ENCODE measurements at places on chromosomes 4 and X.

- no peak for DNase-seq
Measured at GRCh38 chrX:56833626-56834025, 104.6 kb downstream of the NBDY start.

DNA sequence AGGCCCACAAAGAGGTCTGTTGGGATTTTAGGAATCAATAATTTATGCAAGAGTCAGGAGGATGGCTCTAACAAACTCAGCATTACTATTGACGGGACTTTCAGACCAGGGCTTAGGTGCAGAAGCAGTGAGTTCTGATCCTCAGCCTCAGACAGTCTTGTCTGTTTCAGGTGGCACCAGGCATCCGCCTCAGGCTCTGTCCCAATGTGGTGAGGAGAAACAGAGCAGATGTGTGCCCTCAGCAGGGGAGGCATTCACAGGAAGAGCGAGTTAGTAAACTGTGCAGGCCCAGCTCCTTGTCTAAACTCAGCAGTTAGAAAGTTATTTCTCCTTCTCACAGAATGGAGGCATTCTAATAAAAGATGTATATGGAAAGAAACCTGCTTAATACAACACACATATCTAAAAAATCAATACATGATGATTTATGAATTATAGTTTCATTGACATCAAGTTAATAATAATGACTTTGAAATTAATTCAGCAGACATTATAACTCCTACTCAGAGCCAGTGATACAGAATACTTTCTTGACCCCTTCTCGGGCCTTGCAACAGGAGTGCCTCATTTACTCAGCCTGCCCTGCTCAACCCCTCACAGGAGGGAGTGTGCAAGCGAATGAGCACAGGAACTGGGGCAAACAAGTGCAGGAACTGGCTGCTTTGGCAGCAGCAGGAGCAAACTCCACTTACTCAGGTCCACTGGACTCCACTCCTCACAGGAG, 202.8 kb upstream of the SMIM31 start:
- DNase-seq, result no peak

GRCh38 chrX:42229533-42229932, 306.2 kb upstream of the CASK start:
- no peak for DNase-seq

DNA sequence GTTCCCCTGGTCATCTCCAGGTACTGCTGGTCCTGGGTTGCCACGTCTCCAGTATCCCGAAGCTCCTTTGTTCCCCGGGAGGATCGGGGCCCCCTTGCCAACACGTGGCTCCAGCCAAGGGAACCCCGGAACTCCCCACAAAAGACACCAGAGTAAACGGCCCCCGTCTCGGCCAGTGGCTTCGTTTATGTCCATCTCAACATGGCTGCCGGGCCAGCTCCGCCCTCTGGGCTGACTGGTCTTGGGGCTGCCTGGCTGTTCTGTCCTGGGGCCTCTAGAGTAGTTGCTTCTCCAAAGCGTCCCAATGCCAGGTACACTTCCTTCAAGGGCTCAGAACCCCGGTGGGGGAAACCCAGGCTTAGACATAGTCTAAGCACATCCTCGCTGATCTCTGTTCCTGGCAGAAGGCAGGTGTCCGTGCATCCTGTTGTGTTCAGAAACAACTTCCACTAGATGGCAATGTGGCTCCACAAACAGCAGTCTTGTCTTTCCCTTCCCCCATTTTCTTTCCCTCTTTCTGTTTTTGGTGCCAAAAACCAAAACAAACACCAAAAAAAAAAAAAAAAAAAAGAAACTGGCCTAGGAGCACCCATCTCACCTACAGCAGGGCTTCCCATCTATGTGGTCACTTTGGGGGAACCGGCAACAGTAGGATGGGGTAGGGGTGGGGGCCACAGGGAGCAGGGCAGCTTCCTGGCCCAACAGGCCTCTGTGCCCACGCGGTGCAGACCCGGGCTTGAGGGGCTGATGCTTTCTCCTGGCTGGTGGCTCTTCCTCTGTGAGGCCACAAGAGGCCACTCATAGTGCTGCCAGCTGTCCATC, 35.3 kb downstream of the NBDY start:
- DNase-seq, result peak; percentile 62

DNA sequence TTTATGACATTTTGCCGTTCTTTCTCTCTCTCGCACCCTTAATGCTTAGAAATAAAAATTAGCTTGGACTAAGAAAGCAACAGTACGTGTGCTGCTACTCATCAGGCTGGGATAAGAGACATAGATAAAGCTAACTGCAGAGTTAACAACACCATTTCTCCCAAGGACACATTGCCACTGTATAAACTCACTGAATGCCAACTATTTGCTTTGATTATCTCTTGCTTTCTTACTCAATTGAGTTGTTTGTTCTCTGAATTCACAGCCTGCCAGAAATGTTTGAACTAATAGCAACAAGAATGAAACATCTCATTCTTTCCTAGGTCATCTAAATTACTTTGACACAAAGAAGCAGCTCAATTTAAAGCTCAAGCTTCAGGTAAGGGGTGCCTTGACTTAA, 34.6 kb downstream of the F8 start:
- no peak for DNase-seq

GRCh38 chr4:3213106-3213425, 35.9 kb upstream of the MSANTD1 start:
- no peak for DNase-seq

GRCh38 chrX:103073467-103073866, 9.5 kb upstream of the BEX1 start:
- no peak for DNase-seq

DNA sequence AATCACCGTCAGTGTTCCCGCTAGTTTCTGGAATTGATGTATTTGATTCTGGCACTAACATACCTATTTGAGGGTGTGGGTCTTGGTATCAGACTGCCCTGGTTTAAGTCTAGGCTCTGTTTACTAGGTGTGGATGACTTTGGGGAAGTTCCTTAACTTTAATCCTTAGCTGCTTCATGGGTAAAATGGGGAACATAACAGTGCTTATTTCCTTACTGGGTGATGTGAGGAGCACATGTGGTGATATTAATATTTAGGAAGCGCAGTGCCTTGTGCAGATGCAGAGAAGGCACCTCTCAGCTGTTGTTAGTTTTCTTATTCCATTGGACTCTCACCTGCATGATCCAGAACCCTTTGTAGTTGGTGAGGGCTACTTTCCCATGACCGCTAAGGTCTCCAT, 17.1 kb downstream of the RNF4 start:
- no peak for DNase-seq

DNA sequence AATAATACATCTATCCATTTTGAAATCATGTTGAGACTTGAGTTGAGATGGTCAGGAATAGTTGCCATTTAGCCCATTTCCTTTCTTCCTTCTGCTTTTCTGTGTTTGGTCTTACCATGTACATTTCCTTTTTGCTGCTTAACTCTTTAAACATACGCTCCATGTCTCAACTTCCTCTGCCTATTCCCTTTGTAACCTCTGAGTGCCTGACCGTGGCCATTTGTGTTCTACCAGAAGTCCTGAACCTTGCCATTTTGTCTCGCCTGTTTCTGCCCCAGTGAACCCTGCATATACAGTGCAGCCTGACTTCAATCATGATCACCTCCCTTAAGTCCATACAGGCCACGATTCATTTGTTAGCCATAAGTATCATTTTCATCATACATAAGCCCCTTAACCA, 169.0 kb downstream of the RAPGEF2 start:
- DNase-seq, result no peak

DNA sequence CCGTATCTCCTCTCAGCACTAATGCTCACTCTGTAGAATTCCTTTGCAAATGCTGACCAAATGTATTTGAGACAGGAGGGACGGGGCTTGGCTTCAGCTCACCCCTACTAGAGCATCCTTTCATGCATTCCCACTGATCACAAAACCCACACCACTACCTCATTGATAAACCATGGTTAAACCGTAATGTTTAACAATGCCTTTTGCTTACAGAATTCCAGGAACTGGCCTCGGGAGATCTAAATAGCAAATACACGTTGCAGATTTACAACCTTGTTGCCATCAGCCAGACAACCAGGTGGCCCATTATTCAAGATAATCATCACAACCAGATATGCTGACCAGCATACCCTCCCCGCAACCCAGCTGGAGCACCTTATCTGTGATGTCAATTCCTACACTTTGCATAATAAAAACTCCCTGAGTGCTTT, 391.9 kb downstream of the KCTD8 start:
- DNase-seq, result no peak

- DNase-seq, result no peak
Measured at GRCh38 chr4:90403781-90404180, 276.6 kb downstream of the CCSER1 start.

GRCh38 chr4:24032371-24032989, 142.6 kb upstream of the PPARGC1A start:
- DNase-seq, result no peak

GRCh38 chr4:3285558-3286334, 7.1 kb upstream of the RGS12 start:
- DNase-seq, result no peak

DNA sequence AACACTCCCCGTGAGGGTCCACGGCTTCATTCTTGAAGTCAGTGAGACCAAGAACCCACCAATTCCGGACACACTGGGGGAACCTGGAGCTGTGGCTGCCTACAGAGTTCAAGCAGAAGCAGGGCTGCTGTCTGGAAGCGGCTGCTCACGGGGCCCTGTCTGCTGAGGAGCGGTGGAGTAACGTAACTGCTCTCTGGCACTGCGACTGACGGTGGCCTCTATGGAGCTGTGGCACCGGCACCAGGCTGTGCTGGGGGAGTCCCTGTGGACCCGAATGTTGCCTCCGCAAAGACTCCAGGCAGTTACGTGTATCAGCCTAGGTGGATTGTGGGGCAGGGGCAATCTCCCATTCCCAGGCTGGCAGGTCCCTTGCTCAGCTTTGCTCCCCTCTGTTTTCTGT, 703.3 kb upstream of the FRG1 start:
- DNase-seq, result no peak

GRCh38 chr4:117514391-117515175, 429.2 kb upstream of the TRAM1L1 start:
- no peak for DNase-seq

DNA sequence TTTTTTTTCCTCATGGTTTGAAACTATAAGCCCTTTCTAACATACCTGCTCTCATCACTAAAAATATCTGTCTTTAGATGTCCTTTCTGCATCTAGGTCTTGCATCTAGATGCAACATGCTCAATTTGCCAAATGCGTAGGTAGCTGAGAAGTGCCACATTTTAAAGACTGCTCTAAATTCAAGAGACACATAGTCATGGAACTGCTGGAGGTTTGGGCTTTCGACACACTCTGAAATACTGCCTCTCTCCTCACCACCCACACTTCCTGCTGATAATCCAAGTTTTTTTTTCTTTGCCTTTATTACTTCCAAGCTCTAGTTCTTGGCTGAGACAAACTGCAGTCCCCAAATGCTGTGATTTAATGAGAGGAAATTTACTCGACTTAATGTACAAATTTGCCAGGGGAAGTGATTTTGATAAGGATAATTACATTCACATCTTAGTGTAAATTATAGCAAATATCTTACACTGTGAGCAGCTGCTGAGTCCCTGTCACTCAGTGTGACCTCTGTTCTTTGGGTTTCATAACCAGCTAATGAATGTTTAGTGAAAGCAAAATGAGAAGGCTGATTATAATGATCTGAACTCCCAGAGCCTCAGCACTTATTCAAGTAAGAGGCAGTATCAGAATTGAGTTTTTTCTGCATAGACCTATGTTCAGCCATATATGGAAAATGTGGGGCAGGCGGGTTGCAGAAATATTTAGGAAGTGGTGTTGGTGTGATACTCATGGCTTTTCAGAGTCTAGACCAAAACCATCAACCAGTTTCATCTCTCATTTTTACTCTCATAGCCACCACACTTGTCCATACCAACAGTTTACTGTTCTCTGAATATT, 31.3 kb downstream of the DRD5 start:
- no peak for DNase-seq

- DNase-seq, result no peak
Measured at GRCh38 chrX:144801786-144802185, 445.5 kb upstream of the SPANXN1 start.

- DNase-seq, result no peak
Measured at GRCh38 chr4:128380306-128380705, 92.7 kb upstream of the PGRMC2 start.

- DNase-seq, result no peak
Measured at GRCh38 chr4:146814750-146815149, 130.9 kb downstream of the TTC29 start.

- DNase-seq, result no peak
Measured at GRCh38 chrX:153641627-153642026, 5.4 kb upstream of the DUSP9 start.

- DNase-seq, result no peak
Measured at GRCh38 chr4:79650794-79651431, 242.9 kb upstream of the GK2 start.

- DNase-seq, result no peak
Measured at GRCh38 chr4:18234108-18234507, 212.6 kb upstream of the LCORL start.

GRCh38 chrX:63743596-63743995, 41.4 kb downstream of the ARHGEF9 start:
- no peak for DNase-seq

DNA sequence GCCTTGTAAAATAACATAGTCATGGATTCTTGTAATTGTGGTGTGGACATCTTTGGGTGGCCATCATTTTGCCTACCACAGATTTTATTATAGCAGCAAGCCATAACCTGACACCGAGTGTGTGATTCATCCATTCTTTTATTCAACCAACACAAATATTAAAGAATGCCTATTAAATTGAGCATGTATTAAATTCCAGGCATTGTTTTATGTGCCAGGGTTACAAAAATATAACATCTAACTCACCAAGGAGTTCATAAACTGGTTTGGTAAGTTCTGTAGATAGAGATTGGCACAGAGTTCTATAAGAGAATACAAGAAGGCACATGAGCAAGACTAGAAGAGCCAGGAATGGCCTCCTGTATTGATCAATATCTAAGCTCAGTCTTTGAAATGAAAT, 18.0 kb downstream of the NBDY start:
- DNase-seq, result no peak

DNA sequence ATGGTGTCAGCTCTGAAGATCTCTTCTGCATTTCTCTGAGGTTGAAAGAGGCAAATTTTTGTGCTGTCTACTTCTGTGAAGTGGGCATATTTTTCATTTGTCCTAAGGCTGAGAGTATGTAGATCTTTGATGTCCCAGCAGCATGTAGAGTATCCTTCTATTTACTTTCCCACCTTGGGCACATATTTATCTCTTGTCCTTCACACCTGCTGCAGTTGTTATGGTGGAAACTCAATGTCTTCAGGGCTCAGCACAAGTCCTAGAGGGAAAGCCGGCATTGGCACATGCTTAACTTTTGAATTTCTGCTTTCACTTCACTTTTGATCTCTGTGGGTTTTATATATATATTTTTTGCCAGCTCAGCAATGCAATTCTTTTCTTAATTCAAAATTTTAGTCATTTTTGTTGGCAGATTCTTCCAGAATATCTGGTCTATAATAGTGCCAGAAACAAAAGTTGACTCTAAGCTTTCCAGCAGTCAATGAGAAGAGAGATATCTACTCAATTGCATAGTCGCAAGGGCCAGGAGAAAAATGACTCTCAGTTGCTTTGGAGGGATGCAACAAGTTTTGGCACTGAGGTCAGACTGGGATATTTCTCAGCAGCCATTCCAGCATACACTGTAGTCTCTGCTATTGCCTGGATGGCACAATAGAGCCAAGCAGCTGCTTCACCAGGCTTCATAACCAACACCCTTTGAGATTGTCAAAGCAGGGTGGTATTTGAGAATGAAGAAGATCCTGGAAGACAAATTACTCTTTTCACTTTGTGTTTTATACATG, 127.8 kb upstream of the FAT1 start:
- DNase-seq, result no peak

- DNase-seq, result no peak
Measured at GRCh38 chr4:98026362-98026761, 116.9 kb downstream of the STPG2 start.

All from posterior cingulate gyrus (tissue), 11 donors.